Urinary bladder (tissue), 4 donors: ENCODE measurements at places on chromosomes 4 and X. TPM values are rescaled to one million over a fixed set of nuclear protein-coding genes. Genes with fewer than 3 reads are reported as not detected.

The DGKK gene
- 0.08 TPM for polyA plus RNA-seq

The LONRF3 gene
- 7.4 TPM for polyA plus RNA-seq

The FRMPD4 gene
- polyA plus RNA-seq, result 0.06 TPM

GRCh38 chr4:58093352-58093751, 983.2 kb upstream of the IGFBP7 start:
- no peak for DNase-seq

GRCh38 chr4:19309378-19309777, 942.3 kb upstream of the SLIT2 start:
- DNase-seq, result no peak
